ENCODE measurements at places on chromosomes 1 and 21. TPM values are rescaled to one million over a fixed set of nuclear protein-coding genes. Genes with fewer than 3 reads are reported as not detected.

JTB gene
- 388 TPM for total RNA-seq

TTC39A gene
- total RNA-seq = 12.3 TPM

STK40 gene
- 15.9 TPM for total RNA-seq

KIF14 gene
- total RNA-seq = 23.6 TPM

OR10Z1 gene
- total RNA-seq = not detected

CTTNBP2NL gene
- total RNA-seq = 3.7 TPM
